ENCODE measurements at places on chromosomes 6 and 20.

GRCh38 chr6:121480099-121480713 lies 44.8 kb downstream of the GJA1 start:
- DNase-seq, result no peak

- DNase-seq, result no peak
Observed at GRCh38 chr6:10556589-10556988, 35.4 kb downstream of the GCNT2 start.

- no peak for DNase-seq
Observed at GRCh38 chr6:75344455-75344854, 59.9 kb upstream of the TMEM30A start.

- peak; percentile 0 for DNase-seq
Observed at GRCh38 chr20:63963348-63963741, 6.4 kb downstream of the ZNF512B start.

DNA sequence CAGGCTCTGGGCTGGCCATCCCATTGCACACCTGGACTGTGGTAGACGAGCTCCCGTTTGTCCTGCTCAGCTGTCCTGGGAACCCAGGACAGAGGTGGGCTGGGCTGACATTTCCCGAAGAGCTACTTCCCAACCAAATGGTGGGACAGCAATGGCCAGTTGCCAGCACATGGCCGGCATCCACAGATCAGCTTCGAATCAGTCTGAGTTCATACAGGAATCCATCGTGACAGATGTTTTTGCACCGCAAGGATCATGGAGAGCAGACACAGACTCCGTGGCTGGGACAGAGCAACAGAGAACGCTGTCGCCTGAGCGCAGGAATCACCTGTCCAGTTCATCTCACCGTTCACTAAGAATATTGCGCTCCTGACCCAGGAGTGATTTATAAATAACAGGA lies 198.5 kb downstream of the TTLL2 start:
- DNase-seq, result no peak

GRCh38 chr6:39092124-39092523 lies 22.9 kb downstream of the SAYSD1 start:
- no peak for DNase-seq

- DNase-seq, result no peak
Observed at GRCh38 chr6:6591778-6592465, 3.4 kb downstream of the LY86 start.

DNA sequence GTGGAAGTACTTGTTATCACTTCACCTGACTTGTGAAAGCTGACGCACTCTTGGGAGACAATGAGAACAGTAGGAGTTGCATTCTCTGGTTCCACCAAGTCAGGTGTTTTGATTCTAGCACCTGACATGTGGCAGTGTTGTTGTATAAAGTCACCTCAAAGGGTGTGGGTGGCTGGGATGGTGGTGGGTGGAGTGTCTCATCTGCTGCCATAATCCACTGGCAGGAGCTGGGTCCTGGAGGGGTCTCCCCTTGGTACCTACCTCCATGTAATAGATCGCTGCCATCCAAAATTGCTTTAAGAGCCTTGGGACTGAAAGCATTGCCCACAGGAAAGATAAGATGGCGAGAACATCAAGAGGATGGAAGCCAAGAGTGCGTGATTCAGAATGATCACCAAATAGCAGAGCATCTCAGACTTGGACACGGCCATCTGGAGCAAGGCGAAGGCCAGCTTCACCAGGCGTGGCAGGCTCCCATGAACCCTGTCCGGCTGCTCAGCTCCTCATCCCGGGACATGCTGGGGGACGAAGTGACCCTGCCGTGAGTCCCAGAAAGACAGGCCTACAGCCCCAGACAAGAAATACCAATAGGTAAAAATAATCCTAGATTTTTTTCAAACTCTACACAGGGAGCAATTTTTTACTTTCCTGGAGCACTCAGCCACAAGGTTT lies 56.6 kb downstream of the NPEPL1 start:
- no peak for DNase-seq

GRCh38 chr20:50129662-50130355 lies 16.9 kb upstream of the UBE2V1 start:
- no peak for DNase-seq

DNA sequence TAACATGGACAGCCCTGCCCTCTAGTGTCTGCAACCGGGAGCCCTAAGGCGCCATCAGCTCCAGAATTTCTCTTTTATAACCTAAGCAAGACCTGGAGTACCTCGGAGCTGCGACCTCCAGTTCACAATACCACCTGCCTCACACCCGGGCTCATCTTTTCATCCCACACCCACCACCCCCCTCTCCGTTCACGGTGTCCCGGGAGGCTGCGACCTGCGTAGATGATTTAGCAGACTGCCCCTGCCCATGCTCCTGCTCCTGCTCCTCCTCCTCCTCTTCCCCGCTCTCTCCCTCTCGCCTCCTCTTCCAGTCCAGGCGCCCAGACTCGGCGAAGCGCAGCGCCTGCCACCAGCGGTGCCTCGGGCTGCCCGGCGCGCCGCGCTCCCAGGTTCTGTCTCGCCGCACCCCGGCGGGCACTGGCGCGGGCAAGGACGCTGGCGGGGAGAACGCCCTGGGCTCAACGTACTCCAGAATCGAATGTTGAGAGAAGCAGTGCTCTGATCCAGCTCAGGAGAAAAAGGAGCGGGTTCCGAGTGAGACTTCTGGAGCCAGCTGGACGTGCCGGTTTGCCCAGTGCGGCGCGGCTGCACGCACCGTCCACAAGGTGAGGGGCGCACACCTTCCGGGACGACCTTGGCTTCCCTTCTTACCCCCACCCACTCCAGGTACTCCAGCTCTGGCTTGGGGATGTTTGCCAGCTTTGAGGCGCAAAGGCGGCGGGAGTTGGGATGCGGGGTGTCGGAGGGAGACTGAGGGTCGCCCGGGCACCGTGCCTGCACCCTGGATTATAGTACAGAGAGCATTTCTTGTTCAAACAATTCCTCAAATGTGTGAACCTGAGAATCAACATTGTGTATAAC lies at the start of gene HTR1E:
Gene HTR1E, plus strand, starts transcription at position 310 of the 861 bp plus-strand sequence. CDS start 77,807 bp downstream, outside the sequence.
- peak; percentile 2 for DNase-seq

DNA sequence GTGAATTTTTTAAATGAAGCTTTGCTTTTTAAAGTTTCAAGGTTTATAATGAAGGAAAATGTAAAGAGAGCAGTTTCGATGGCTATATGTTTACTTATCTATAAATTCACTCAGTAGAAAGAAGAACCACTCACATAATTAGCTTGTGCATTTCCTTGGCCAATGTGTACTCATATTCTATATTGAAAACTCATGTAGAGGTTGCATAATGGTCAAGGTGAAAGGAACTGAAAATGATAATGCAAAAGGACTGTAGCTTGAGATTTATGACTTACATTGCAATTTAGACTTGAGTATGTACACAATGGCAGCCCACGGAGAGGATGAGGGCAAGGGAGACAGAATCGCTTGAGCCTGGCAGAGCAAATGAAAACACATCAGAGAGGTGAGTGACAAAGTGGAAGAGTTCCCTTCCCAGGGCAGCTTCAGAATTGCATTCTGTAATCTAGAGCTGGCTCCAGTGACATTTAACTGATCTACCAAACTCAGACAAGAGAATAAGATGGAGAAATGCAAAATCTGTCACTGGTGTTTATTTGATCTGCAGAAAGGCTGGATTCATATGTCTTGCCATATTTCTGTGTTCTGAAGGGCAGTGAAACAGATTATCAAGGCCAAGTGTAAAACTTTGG lies 191.8 kb downstream of the TMEM200A start:
- no peak for DNase-seq

DNA sequence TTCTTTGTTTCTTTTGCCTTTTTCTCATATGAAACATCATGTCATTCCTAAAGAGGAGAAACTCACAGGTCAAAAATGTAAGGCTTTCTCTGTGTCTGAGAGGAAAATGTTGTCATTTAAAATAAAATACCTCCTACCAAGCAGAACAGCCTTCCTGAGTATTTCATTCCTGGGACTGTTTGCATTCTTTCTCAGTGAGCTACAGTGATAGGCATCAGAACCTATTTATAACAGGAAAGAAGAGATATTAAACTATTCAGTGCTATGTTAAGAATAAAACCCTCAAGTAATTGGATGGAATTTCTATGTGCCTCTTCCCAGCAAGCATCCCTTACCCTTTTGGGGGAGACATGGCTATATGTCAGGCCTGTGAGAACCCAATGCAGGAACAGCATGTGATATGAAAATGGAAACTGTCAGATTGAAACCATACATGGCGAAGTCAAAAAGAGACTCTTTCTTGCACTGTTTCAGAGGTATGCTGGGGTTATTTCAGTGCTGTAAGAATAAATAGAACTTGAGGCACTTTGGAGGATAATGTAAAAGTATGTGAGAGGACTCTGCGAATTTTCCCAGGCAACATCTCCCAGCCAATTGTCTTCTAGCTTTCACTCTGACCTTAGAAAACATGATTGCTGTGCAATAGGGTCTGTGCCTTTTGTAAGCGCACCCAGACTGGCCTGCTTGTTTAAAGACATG lies 133.8 kb upstream of the CCN2 start:
- peak; percentile 87 for DNase-seq

DNA sequence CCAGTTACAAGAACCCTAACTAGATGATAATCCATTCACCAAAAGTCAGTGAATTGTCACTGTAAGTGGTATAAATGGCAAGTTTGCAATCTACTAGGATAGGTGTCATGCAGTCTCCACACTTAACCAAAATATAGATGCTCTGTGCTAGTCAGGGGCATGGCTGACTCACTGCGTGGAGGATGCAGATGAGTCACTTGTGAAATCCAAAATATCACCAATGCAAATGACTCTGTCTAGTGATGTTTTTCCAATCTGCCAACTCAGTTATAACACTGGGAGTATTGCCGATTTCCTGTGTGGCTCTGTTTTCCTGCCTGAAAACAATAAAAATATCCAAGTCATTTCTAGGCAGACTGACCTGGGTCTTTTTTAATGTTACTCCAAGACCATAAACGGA lies 47.8 kb upstream of the NRSN1 start:
- no peak for DNase-seq

GRCh38 chr6:155440398-155441111 lies 15.1 kb downstream of the NOX3 start:
- DNase-seq, result no peak

DNA sequence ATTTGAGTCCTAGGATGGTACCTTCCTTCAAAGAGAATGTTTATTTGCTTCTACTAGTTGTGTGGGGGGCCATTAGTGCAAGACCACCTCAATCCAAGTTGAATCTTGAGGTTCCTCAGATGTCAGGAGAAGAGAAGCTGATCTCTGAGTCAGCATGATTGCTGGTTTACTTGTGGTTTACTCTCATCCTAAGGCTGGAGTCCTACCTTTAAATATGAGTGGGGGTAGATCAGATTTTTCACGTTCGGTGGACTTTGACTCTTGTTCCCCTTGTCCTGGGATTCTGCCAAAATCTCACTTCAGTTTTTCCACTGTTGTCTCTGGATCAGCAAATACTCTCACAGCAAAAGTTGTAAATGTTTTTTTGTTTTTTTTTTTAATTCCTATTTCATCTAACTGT lies 84.6 kb upstream of the F13A1 start:
- no peak for DNase-seq

DNA sequence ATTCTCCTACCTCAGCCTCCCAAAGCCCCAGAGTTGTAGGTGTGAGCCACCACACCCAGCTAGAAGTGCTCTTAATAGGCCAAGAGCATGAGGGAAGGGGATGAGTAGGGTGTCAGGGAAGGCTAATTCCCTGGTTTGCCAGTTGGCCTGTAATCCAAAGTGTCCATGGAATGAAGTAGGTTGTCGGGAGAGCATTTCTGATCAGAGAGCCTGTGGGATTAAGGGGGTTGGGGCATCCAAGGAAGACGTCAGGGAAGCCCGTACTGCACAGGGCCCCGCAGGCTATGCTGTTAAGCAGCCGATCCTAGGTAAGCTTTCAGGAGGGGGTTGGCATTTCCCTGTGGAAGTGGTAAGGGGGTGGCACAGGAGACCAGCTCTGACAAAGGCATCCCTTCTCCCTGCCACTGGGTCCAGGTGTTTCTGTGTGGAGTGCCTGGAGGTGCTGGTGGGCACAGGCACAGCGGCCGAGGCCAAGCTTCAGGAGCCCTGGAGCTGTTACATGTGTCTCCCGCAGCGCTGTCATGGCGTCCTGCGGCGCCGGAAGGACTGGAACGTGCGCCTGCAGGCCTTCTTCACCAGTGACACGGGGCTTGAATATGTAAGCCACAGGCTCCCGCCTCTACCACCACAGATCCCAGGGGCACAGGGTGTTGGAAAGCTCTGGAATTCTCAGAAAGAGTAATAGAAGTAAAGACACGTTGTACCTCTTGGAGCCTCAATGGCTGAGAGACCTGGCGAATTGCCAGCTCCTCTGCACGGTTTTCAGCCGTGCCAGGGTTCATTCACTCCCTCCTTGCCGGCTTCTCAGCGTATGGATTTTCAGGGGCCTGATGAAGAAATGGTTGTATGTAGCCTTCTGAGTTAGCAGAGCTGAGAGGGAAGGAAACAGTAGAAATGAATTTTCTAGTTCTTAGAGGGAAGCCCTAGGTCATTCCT lies 21.4 kb upstream of the MAPRE1 start:
- DNase-seq, result no peak

- no peak for DNase-seq
Observed at GRCh38 chr6:22189946-22190345, 106.9 kb downstream of the PRL start.

DNA sequence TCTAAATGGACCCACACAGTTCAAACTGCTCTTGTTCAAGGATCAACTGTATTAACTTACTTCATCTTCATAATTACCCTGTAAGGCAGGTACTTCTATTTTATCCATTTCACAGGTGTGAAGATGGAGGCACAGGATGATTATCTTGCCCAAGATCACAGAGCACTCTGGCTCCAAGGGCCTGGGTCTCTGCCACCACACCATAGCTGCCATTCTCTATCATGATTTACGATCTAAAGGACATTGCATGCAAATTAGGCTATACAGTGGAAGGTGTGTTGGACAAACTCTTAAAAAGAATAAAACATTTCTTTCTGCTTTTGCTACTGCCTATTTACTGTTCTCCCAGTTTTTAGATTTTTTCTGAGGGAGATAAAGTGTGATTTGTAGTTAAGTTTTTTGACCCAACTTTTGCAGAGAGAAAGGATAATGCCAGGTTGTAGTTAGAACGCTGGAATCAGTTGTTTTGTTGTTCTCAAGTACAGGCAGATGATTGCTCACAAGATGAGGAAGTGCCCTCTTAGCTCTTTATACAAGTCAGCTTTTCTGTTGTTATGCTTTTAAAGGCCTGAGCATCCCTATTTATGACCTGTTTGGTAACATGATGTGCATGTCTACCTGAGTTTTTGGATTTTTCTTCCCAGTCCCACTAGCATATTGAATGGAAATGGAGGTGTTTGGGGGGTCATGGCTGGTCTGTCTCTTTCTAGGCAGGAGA lies 247.9 kb downstream of the ZFAND3 start:
- no peak for DNase-seq

DNA sequence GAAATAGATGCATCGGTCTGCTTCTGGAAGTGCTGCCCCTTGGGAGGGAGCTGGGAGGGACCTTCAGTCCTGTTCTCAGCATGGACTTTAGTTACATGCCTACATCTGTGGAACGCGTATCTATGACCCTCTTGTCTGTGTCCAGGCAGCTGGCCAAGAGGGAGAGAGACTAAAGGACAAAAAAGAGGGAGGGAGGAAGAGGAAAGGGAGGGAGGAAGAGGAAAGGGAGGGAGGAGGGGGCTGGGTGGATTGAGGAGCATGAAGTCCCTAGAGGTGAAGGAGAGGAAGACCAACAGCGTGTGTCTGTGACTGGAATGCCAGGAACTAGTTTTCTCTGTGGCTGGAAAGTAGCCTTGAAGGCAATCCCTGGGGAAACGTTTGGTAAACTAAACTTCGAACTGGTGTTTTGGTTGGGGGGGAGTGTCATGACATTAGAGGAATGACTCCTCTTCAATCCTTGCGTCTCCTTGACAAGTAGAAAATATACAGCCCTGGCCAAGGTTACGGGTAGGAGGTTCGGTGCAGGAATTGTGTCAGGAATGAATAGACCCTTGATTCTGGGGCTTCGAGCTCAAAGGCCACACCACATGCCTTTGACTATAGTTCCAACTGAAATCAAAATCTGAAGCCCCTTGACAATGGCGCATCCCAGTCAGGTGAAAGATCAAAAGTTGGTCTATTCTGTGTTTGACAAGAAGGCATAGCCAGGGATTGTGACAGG lies 52.0 kb upstream of the PLEKHG1 start:
- no peak for DNase-seq

All from foreskin fibroblast (primary cell).